Suprapubic skin (tissue), 4 donors: ENCODE measurements at places on chromosomes 11 and 22. TPM values are rescaled to one million over a fixed set of nuclear protein-coding genes. Genes with fewer than 3 reads are reported as not detected.

The MS4A6E gene
- not detected for total RNA-seq

The LIN7C gene
- total RNA-seq, result 41.2 TPM

The TRIM49 gene
- not detected for total RNA-seq

The MYO7A gene
- total RNA-seq, result 0.34 TPM

The CHKB gene
- 83.0 TPM for total RNA-seq

The SMC1B gene
- total RNA-seq, result 0.21 TPM

The CD3G gene
- not detected for total RNA-seq

The SMTNL1 gene
- total RNA-seq, result not detected

The ACTN3 gene
- not detected for total RNA-seq
